ENCODE measurements at places on chromosomes 7 and 10. TPM values are rescaled to one million over a fixed set of nuclear protein-coding genes. Genes with fewer than 3 reads are reported as not detected.

ACADSB gene
- 13.6 TPM for total RNA-seq

PRSS37 gene
- total RNA-seq, result not detected

COL1A2 gene
- 263 TPM for total RNA-seq

EBF3 gene
- total RNA-seq, result 4.0 TPM

TDRD1 gene
- total RNA-seq, result 0.31 TPM

GIMAP2 gene
- total RNA-seq, result 15.1 TPM

HMX2 gene
- not detected for total RNA-seq

RELN gene
- total RNA-seq, result 3.6 TPM

KMT2C gene
- 52.5 TPM for total RNA-seq

HACD1 gene
- total RNA-seq, result 18.5 TPM

TFR2 gene
- total RNA-seq, result 0.60 TPM

COX15 gene
- total RNA-seq, result 32.2 TPM

TMEM273 gene
- 74.4 TPM for total RNA-seq

HYAL4 gene
- total RNA-seq, result not detected

HOXA4 gene
- 2.4 TPM for total RNA-seq

Data from omental fat pad (tissue), 4 donors.